ENCODE measurements at places on chromosomes 4 and X.
A peak's percentile ranks its signal among the peaks of the same experiment; 100 is the strongest.

DNA sequence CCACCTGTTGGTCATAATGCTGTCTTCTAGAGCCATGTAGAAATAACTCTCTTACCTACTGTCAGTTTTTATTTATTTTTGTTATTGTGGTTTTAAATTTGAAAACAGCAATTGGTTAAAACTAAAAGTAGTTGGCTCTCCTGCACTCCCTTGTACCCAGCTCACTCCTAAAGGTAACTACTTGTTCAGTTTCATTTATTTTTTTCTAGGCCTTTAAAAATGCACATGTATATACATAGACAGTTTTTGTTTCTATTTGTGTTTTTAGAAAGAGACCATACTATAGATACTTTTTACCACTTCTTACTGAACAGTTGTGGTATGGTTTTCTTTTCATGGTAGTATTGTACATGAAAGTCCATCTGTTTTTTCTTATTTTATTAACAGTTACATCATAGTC, 16.8 kb downstream of the SMAD1 start:
- no peak for DNase-seq

- DNase-seq = no peak
Measured at GRCh38 chr4:41057467-41057866, 156.9 kb downstream of the APBB2 start.

DNA sequence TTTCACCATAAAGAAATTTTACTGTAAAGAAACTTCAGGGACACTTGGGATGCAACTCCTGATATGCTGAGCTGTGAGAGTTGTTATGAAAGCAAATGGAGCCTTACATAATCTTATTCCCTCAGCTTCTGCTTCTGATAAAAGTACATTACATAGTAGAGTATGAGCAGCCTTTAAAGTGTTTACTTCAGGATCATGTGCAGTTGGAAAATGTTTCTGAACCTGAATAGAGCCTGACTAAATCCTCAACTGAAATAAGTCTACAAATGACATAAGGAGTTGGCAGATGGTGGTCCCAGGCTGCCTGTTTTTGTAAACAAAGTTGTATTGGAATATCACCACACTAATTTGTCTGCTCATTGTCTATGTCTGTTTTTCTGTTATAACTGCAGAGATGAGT, 19.3 kb downstream of the RASSF6 start:
- no peak for DNase-seq

DNA sequence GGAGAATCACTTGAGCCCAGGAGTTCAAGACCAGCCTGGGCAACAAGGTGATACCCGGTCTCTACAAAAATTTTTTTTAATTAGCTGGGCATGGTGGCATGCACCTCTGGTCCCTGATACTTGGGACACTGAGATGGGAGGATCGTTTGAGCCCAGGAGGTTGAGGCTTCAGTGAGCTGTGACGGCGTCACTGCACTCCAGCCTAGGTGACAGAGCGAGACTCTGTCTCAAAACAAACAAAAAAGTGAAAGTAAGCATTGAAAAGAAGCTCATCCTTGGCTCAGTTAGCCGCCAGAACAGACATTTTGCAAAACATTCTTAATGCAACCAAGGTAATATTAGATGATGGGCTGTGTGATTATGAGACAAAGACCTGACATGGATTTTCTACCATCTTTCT, 223.3 kb upstream of the VCX3A start:
- DNase-seq = no peak

DNA sequence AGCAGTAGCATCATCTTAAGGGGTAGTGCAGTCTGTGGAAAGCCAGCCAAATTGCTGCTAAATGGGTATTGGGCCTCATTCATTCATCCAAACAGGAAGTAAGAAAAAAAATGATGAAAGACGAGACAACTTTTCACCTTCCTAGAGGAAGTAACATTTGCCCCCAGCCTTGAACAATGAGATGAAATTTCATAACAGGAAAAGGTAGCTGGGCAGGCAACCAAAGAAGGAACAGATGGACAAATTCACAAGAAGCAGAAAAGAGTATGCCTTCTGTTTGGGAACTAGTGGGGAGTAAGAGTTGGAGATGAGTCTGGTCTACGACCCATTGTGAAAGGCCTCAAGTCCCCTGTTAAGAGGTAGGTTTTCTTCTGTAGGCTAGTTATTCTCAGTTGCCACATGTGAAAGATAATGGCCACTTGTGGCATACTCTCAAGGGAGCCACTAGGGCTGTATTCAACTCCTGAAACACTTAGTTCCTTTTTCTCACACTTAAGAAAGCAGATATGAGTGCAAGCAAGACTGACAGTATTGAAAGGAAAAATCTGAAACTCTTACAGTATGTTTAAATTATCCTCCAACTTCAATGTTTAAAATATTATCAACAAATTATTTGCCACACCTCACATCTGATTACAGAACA, 190.4 kb downstream of the AR start:
- no peak for DNase-seq

GRCh38 chr4:103156106-103156505, 42.0 kb downstream of the CENPE start:
- DNase-seq = no peak

DNA sequence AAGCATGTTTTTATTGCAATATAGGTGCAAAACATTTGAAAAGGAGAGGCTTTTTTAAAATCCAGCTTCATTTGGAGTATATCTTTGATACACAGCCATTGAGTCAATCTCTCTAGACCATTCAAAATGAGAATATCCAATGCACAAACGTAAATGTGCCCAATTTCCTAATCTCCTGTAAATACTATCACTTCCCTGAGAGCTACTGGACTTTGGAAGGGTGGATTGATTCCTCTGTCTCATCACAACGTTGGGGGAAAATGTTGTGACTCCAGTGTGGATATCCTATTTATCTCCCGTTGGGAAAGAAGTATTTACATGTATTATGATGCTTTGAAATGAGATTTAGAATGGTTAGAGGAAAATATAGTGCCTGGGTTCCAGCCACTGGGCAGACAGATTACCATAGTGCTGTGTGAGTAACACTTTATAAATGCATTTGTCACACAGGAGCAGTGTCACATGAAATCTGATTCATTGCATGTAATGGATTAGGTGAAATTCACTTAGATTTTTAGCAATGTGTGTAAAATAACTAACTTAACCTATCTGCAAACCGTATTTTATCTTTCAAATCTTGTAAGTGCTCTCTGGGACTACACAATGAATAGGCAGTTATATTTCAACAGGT, 64.4 kb upstream of the VCX3A start:
- DNase-seq = no peak

GRCh38 chrX:55142206-55142918, 53.5 kb downstream of the PAGE2 start:
- peak; percentile 2 for DNase-seq

Data from right kidney (tissue), 9 donors.